ENCODE measurements at places on chromosomes 3 and 15.

DNA sequence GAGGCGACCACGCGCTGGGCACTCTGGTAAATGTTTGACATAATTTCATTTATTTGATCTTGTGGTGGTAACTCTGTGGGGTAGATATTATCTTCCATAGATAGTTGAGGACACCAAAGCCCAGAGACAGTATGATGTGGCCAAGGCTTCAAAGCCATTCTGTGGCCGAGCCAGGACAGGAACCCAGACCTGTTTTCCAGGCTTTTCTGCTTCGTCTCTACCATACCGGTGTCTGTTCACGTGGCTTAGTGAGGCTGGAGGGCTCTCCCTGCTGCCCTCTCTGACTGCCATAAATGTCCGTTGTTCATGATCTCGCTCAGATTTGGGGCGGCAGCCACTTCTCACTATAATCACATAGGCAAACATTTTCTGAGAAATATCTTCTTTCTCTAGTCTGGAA, 134.7 kb downstream of the PEX5L start:
- no peak for DNase-seq

GRCh38 chr3:194827486-194827885, 141.8 kb downstream of the FAM43A start:
- no peak for DNase-seq

DNA sequence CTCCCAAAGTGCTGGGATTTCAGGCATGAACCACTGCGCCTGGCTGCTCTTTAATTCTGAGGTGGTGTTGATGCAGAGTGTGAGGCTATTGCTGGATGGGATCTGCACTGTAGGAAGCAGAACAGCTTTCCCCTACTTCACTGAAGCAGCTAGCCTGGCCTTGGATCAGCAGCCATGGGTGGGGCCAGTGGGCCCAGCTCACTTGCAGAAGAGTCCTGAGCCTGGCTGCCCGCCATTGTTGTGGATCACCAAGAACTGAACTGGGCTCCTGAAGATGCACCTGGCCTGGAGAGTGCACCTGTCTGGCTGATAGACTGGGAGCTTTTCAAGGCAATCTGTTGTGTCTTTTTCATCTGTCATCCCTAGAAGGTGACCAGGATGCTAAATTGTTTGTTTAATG, 11.9 kb downstream of the TLNRD1 start:
- peak; percentile 42 for DNase-seq

GRCh38 chr15:49686599-49686998, 65.8 kb downstream of the DTWD1 start:
- no peak for DNase-seq

GRCh38 chr3:187736418-187736871, 8.8 kb downstream of the BCL6 start:
- no peak for DNase-seq

DNA sequence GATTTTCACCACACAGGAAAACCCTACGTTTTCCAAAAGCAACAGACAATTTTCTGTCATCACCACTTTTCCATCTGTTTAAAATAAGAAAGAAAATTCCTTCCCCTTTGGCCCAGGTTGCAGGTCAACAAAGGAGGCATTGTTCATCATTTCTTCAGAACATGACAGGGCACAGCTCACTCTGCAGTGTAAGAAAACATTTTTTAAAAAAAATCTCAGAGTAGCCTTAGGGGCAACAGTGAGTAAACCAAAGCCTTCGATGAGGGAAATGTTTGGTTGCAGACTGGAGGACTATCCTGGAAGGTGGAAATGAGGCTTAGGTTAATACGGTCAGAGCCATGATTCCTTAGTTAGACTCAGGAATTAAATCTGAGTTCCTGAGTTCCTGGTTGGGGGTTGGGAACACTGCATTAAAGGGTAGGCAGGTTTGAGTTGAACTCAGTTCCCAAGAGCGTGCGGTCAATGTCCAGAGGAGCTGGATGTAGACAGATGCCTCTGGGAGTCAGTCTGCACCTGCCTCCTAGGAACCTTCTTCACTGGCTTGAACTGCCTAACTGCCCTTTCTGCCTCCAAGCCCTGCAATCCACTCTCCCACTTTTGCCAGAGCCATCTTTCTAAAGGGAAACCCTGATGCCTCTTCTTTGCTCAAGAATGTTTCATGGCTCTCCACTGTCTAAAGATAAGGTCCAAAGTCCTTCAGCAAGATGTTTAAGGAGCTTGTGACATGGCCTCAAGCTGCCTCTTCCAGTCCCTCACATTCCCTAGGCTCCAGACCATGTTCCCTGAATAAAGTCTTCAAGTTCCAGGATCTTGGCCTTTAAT, 3.3 kb upstream of the HES1 start:
- DNase-seq, result no peak

DNA sequence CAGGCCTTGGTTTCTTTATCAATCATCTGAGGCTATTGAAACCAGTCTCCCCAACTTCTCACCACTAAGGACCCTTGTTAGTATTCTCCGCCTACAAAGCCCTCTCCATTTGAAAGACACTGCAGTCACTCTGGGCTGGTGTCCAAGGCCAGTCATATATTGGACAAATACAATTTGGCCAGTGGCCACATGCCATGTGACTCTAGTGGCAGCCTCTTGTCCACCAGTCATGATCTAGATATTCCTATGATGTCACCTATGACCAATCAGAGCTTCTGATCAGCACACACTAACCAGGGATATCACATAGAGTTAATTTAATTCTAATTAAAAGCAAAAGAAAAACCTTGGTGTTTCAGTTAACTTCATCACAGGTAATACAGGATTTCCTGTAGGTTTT, 68.2 kb downstream of the RAB11A start:
- DNase-seq, result no peak

- DNase-seq, result no peak
Measured at GRCh38 chr3:37736624-37737023, 125.1 kb upstream of the CTDSPL start.

- no peak for DNase-seq
Measured at GRCh38 chr3:160796089-160796812, 40.2 kb downstream of the PPM1L start.

- DNase-seq, result no peak
Measured at GRCh38 chr3:12195231-12195630, 36.5 kb upstream of the TIMP4 start.

DNA sequence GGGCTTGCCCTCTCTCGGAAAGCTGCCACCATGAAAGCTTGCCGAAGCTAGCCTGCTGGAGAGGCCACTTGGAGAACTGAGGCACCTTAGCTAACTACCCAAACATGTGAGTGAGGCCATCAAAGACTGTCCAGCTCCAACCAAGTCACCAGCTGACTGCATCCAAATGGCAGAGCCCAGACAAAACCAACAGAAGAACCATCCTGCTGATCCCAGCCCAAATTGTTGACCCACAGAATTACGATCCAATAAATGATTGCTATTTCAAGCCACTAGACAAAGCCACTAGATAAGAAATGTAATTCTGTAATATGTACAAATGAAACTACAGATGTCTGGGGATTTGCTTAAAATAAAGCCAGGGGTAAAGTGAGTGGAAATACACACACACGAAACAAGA, 109.8 kb upstream of the TRPM1 start:
- DNase-seq, result no peak

- DNase-seq, result no peak
Measured at GRCh38 chr3:16604887-16605602, at the start of gene DAZL. Gene DAZL (minus strand): TSS chr3:16605423. CDS start chr3:16605205, 218 bp downstream.

GRCh38 chr3:195048059-195048905, 222.7 kb downstream of the XXYLT1 start:
- no peak for DNase-seq

GRCh38 chr3:132352556-132353143, 35.4 kb downstream of the ACP3 start:
- DNase-seq, result peak; percentile 62

GRCh38 chr15:88090481-88091011, 166.0 kb downstream of the NTRK3 start:
- no peak for DNase-seq

- DNase-seq, result no peak
Measured at GRCh38 chr3:116337229-116337628, 108.1 kb downstream of the LSAMP start.

- DNase-seq, result peak; percentile 93
Measured at GRCh38 chr3:16482770-16483531, 30.5 kb downstream of the RFTN1 start.

- no peak for DNase-seq
Measured at GRCh38 chr3:9253327-9253726, 3.9 kb upstream of the SRGAP3 start.

DNA sequence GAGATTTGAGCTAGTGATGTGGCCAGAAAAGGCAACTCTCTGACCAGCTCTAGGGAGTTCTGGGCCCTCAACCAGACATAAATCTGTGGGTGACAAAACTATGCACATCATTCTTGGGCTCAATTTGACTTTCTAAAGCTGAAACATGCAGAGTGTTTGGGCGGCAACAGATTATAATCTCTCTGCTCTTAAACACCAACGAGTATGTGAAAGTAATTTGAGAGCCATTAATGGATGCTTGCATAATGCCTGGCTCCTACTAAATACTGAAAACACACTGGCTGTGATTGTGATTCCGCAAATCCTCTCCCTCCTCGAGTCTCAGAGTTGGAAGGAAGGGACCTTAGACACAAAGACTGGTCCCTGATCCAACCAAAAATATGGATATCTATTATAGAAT, 186.7 kb downstream of the UACA start:
- DNase-seq, result no peak

DNA sequence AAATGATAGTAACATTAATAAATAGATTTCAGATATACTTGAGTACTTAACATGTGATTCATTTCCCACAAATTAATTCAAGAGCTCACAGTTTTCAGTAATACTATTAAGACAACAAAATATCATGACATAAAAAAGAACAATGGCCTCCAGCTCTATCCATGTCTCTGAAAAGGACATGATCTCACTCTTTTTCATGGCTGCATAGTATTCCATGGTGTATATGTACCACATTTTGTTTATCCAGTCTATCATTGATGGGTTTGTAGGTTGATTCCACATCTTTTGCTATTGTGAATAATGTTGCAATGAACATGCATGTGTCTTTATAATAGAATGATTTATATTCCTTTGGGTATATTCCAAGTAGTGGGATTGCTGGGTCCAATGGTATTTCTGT, 1012.8 kb upstream of the ALCAM start:
- DNase-seq, result no peak

DNA sequence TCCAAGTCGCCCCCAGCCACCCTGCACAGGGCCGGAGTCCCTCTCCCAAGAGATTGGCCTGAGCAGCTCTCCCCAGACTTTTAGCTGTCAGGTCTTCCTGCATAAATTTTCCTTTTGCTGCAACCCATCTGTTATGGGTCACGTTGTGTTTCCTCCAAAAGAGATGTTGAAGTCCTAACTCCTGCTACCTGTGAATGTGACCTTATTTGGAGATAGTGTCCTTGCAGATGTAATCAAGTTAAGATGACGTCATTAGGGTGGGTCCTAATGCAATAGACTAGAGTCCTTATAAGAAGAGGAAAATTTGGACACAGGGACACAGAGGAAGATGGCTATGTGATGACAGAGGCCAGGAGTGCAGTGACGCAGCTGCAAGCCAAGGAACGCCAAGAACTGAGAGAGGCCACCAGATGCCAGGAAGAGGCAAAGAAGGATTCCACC, 13.2 kb upstream of the SLC6A6 start:
- DNase-seq, result no peak

Data from NCI-H510A treated with DMSO at 0.1 percent for 48 hours (cell line).